ENCODE measurements at places on chromosomes 1 and 21.

- no peak for DNase-seq
Observed at GRCh38 chr1:59243978-59244377, 52.9 kb upstream of the FGGY start.

GRCh38 chr1:232393444-232394146 lies 236.3 kb downstream of the SIPA1L2 start:
- no peak for DNase-seq

GRCh38 chr1:58968360-58968952 lies 184.6 kb upstream of the JUN start:
- peak; percentile 18 for DNase-seq

DNA sequence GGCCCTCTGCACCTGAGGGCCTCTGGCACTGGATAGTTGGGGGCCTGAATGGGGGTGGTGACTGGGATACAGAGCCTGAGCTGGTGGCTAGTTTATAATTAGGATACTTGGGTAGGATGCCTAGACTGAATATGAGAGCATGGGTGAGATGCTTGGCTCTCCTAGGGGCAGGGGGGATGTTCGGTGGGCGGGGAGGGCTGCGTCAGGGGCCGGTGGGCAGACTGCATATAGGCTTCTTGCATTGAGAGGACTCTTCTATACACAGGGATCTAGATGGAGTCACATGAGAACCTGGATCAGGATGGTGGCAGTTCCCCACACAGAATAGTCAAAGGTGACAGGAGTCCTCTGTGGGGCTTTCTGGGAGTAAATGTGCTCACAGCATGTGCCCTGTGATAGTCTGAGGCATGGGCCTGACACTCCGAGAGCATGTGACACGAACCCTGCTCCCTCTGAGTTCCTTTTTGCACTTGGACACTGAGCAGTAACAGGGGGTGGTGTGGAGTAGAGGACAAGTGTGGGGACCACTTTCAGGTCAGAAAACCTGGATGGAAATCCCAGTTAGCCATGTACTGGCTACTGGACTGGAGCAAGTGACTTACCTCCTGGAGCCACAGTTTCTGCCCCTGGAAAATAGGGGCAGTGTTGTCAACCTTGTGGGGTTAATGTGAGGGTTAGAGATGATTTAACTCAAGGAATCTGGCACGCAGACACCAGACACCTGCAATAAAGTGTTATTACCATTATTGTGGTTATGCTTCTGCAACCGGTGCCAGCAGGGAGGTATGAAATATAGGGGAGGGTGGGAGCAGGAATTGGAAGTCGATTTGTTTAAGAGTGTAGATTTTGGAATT lies 2.2 kb downstream of the MAP7D1 start:
- DNase-seq = no peak

DNA sequence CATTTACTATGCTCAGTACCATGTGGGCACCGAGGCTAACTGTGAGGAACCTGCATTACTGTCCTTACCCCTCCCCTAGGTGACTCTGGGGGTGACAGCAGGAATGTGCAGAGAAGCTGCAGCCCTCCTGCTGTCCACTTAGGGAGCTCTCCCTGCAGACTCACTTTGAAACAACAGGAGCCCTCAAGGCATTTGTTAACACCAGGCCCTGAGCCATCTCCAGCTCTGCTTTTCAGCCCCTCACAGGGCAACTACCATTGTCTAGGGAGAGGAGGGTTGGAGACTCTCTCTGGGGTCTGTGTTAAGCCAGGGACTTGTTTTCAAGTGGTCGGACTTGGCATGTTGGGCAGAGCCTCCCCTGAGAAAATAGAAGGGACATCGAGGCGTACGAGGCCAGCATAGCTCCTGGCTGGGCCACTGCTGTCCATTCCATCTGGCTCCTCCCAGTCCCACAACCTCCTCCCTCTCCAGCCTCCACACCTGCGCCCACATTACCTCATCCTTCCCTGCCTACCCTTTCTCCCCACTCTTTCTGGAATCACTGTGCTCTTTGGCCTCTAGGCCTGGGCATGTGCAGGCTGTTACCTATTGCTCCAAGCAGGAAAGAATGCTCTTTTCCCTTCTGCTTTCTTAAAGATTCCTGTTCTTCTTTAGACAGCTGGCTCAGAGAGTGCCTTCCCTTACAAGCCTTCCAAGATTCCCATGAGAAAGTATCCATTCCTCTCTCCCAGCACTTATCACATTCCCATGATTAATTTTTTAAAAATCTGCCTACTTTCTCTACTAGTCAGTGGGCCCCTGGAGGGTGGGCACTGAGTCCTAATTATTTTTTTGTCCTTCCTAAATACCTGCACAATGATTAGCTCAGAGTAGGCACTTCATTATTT lies 102.7 kb upstream of the GCLM start:
- DNase-seq = peak; percentile 80

- no peak for DNase-seq
Observed at GRCh38 chr1:110084227-110085078, 14.0 kb upstream of the ALX3 start.

GRCh38 chr1:24888061-24888970 lies 41.8 kb downstream of the RUNX3 start:
- DNase-seq = no peak

GRCh38 chr1:47709872-47710231 lies 272.0 kb downstream of the FOXD2 start:
- DNase-seq = no peak

DNA sequence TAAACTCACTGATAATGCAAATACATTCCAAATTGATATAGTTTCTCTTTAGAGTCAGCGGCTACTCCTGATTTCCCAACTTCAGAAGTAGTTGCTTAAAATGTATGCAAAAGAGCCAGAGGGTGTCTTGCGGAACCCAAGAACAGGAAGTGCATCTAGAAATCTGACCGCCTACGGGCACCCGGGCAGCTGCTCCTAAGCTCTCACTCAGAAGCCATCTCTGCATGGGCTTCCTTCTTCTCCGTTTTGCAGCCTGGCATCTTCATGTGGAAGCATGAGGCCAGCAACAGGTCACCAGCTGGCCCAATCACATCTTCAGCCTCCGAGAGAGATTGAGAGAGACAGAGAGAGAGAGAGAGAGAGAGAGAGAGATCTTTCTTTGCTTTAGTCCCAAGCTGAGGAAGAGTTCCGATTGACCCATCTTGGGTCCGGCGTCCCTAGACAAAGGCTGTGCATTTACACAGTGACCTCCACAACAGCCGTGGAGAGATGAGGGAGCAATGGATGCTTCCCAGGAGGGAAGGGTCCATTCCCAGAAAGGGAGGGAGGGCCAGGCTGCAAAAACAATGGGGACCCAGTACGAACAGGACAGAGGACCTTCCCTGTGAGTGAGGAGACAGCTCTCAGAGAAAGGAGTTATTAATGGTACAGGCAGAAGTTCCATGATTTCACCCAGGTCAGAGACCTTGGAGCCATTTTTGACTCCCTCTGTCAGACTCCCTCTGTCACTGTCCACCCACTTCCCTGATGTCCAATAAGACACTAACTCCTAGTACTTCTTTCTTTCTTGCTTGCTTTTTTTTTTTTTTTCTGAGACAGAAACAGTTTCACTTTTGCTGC lies 28.2 kb upstream of the SLC30A1 start:
- DNase-seq = no peak

DNA sequence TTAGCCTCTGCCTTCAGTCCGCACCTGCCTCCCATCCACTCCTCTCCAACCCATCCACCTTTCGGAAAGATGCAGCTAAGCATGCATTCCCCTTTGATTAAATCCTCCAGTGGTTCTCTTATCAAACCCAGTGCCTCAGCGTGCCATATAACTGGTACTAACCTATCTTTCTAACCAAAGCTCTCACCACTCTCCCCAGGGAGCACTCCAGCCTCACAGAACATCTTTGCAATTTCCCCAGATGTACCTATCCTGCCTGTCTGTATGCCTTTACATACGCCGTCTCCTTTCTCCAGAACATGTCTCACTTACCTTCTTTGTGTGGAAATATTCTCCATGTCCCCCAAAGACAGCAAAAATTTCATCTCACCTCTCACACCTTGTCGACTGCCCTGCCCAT lies 80.0 kb downstream of the SLC25A24 start:
- DNase-seq = no peak

DNA sequence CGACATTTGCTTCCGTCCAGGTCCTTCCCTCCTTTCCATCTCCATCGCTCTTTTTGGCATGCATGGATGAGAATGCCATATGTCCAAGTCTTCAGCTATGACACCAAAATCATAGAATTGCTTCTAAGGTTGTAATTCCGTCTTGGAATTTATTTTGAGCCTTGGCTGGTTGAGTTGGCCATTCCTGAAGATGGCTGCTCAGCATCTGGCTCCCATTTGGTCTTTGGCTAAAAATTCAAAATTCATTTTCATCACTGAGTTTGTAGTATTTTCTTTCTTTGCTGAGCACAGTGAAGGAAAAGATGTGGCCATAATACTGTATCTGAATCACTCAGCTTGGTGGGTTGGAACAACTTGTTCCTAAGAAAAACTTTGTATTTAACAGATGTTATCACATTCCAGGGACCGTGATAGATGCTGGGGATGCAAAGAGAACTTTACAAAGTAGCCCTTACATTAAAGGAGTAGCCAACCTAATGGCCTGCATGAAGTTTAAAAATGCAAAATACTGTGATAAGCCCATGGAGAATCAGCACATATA lies 15.6 kb downstream of the JUN start:
- no peak for DNase-seq

DNA sequence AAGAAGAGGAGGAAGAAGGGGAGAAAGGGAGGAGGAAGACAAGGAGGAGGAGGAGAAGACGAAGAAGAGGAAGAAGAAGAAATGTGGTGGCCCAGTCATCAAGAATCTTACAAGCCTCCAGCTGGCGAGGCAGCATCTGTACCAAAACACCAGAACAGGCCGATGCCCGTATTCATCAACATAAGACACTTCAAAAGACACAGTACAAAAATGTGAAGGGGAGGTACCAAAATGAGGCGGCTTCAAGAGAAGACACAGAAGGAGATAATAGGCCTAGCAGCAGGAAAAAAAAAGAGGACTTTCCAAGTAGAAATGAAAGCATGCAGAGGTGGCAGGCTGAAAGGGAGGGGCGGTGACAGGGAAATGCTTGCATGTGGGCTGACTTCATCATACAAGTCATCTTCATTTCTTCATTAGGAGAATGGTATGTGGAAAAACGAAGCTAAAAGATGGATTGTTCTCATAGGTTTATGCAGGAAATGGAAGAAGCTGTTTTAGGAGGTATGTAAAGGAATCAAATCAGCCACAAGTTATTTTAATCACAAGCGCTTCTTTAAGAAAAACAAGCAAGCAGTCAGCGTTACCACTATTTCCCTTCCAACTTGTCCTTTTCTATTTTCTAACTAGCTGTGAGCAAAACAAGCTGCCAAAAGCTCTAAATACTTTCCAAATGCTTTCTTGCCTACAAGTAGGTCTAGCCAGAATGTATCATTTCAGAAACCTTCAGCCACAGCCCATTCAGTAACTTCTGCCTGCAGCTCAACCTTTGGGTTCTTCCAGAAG lies 192.3 kb downstream of the SLC45A1 start:
- DNase-seq = peak; percentile 83

- DNase-seq = no peak
Observed at GRCh38 chr1:48495911-48496310, 23.9 kb upstream of the SPATA6 start.

GRCh38 chr1:236091933-236092318 lies 27.0 kb upstream of the NID1 start:
- DNase-seq = no peak

DNA sequence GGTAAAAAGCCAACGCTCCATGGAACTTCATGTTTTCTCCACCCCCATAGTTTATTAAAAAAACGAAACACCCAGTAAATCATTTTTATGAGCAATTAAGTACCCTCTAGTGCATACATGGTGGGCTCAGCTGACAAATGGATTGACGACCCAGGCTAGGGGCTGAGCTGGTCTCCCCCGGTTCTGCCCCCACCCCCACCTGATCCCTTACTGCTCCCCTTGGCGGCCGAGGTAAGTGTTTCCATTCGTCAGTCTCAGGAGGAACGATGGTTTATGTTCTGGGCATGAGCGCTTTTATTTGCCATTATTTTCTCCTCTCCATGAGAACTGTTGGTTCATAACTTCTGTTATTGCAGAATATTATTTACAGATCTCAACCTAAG lies 233.9 kb upstream of the C1orf174 start:
- no peak for DNase-seq

DNA sequence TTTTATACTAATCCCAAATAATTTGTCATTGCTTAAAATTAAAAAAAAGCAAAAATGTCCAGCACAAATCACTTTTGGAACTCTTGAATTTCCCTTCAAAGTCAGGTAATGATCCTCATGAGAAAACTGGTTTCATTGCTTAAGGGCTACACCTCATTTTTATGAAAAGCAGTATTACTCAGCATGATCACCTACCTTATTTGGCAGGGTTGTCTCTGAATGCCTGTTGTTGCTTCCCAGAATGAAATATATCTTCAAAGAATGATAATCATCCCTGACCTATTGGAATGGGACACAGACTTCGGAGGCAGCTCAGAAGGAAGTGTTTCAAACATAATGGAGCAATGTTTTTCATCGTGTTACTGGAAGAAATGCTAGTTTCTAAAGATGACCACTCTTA lies 29.7 kb downstream of the C1orf21 start:
- DNase-seq = no peak

DNA sequence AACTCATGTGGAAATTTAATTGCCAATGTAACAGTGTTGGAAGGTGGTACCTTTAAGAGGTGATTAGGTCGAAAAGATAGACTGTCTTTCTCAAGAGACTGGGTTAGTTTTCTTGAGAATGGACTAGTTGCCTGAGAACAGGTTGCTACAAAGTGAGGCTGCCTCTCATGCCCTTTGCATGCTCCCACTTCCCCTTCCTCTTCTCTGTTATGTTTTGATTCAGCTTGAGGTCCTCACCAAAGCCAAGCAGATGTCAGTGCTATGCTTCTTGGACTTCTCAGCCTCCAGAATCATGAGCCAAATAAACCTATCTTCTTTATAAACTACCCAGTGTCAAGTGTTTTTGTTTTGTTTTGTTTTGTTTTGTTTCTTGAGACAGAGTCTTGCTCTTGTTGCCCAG lies 187.0 kb upstream of the RUNX1 start:
- DNase-seq = no peak

DNA sequence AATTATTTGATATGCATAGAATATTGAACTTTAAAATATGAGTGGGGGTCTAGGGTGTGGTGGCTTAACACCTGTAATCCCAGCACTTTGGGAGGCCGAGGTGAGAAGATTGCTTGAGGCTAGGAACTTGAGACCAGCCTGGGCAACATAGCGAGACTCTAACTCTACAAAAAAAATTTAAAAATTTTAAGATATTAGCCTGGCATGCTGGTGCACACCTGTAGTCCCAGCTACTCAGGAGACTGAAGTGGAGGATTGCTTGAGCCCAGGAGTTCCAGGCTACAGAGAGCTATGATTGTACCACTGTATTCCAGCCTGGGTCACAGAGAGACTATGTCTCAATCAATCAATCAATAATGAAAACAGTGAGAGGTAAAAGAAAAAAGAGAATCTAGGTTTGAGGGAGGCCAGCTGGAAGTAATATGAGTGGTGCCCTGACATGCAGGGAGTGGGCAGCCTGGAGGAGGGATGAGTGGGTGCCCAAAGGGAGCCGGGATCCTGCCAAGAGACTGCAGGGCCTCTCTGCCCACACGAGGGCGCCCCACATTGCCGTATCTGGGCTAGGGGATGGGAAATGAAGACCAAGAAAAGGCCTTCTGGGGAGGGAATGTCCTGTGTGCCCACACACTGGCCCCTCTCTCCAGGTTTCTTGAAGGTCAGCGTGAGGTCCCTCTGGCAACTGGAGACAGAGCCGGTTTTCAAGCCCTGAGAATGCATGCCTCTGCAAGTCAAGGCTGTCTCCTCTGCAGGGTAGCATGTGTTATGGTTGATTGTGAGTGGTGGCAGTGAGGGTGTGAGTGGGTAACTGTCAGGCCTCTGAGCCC lies 93.9 kb upstream of the PPM1J start:
- peak; percentile 56 for DNase-seq

Data from fibroblast of skin of back (primary cell).